Purkinje cell (primary cell): ENCODE measurements at places on chromosomes 12 and 14. TPM values are rescaled to one million over a fixed set of nuclear protein-coding genes. Genes with fewer than 3 reads are reported as not detected.

The NTS gene
- not detected in 2 replicates for polyA plus RNA-seq

The TROAP gene
- not detected in 2 replicates for polyA plus RNA-seq

The BIN2 gene
- not detected in 2 replicates for polyA plus RNA-seq

The IFNG gene
- not detected in 2 replicates for polyA plus RNA-seq

The OR6C3 gene
- polyA plus RNA-seq, result not detected in 2 replicates

The CMTM5 gene
- polyA plus RNA-seq, result not detected in 2 replicates

The TTC9 gene
- polyA plus RNA-seq, result 1.1 and 1.4 TPM in 2 replicates

The ADAM21 gene
- 1.1 and 2.4 TPM in 2 replicates for polyA plus RNA-seq

The RIMBP2 gene
- 6.8 and 7.0 TPM in 2 replicates for polyA plus RNA-seq

The LRRC9 gene
- 0.08 and 4.7 TPM in 2 replicates for polyA plus RNA-seq

The CLEC4D gene
- not detected in 2 replicates for polyA plus RNA-seq

The CCDC77 gene
- polyA plus RNA-seq, result 5.6 and 12.7 TPM in 2 replicates

The COX8C gene
- polyA plus RNA-seq, result 1.0 TPM in 1 of 2 replicates, not detected in the other

The ISCU gene
- polyA plus RNA-seq, result 183 and 186 TPM in 2 replicates

The SCYL2 gene
- polyA plus RNA-seq, result 19.1 and 27.0 TPM in 2 replicates

The SDR9C7 gene
- polyA plus RNA-seq, result 0.54 TPM in 1 of 2 replicates, not detected in the other

The ENDOU gene
- not detected in 2 replicates for polyA plus RNA-seq

The FZD10 gene
- polyA plus RNA-seq, result 1.2 and 2.2 TPM in 2 replicates

The FBXO21 gene
- polyA plus RNA-seq, result 26.2 and 26.7 TPM in 2 replicates

The IFT43 gene
- 72.2 and 74.3 TPM in 2 replicates for polyA plus RNA-seq

The HOXC6 gene
- not detected in 2 replicates for polyA plus RNA-seq
